NCI-H1930 (cell line): ENCODE measurements at places on chromosomes 7 and 10.

DNA sequence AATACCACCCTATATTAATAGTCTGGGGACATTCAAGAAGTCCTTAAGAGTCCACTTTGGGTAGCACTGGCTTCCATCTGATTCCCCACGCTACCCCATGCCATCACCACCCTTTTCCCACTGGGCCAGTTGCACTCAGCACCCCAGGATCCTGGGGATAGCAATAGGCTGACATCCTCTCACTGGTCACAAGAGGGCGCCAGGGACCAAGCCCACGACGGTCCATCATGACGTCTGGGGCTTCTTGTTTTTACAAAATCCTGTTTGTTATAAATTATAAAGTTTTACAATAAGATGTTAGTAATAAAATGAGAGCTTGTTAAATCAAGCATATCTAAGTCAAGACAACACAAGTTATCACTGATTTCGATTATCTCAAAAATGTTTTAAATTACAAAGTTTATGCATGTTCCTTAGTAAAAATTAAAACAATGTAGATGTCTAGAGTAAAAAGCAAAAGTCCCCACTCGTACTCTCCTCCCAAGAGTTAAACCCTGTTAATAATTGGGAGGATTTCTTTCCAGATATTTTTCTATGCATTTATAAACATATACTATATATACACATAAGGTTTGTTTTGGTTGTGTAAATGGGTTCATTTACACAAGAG is 15.4 kb downstream of the GPNMB start:
- DNase-seq = peak; percentile 14

DNA sequence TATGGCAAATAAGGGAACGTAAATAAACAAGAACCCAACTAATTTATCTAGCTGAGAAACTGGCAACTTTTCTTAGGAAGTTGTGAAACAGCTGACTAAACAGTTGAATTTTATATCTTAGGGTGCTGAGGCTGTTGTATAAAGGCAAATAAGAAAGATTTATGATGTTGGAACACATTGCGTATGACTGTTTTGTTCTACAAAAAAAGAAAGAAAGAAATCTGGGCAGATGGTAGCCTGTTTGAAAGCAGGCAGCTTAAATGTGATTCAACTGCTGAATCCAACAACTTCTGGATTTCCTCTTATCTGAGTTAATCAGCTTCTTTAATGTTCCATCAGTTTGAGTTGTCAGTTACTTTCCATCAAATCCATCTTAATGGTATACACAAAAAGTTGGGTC is 214.5 kb downstream of the SNX13 start:
- DNase-seq = no peak

- DNase-seq = no peak
Measured at GRCh38 chr7:39033885-39034624, 56.3 kb downstream of the POU6F2 start.

DNA sequence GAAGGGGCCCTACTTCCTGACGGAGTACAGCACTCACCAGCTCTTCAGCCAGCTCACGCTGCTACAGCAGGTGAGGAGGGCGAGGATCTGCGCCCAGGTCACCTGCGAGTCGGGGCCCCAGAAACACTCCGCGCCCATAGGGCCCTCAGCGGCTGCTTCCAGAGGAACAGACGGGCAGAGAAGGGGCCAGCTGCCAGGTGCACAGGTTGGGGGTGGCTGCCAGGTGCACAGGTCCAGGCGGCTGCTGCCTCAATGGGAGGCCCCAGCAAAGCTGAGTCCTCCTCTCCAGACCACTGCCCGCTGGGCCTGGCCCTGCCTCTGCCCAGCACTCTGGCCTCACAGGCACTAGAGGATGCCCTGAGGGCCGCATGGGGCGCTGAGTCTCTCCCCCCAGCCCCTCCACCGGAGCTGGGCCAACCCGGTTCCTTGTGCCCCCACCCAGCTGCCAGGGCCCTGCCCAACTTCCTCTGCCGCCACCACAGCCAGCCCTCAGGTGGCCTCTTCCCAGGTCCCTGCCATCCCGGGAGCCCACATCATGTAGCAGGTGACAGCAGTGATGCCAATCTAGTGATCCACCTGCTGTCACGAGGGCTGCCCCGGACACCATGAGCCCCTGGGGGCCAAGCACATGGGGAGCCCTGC is 17.0 kb upstream of the UTF1 start:
- no peak for DNase-seq

DNA sequence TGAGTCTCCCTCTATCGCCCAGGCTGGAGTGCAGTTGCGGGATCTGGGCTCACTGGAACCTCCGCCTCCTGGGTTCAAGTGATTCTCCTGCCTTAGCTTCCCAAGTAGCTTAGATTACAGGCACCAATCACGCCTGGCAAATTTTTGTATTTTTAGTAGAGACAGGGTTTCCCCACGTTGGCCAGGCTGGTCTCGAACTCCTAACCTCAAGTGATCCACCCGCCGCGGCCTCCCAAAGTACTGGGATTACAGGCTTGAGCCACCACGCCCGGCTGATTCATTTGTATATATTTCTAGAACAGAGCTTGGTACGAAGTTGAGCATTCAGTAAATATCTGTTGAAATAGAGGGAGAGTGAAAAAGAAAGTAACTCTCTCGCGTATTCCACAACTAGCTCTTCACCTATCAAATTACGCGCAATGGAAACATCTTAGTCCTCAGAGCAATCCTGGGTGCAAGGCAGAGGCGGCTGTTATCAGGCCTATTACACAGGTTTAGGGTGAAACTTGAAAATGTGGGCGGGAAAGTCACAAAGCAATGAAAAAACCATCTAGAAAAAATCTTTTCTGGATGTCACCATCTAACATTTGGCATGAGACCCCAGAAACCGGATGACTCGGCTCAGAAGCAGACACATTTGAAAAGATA is 707 bp upstream of the GHITM start:
- no peak for DNase-seq
